ENCODE measurements at places on chromosomes 2 and 18.

- DNase-seq = no peak
Measured at GRCh38 chr18:30139631-30140287, 902.8 kb downstream of the DSC3 start.

- DNase-seq = no peak
Measured at GRCh38 chr18:10131460-10132395, 217.9 kb downstream of the VAPA start.

- DNase-seq = no peak
Measured at GRCh38 chr18:35283923-35284794, 5.9 kb downstream of the ZSCAN30 start.

GRCh38 chr18:48734460-48734859, 195.6 kb downstream of the CTIF start:
- no peak for DNase-seq

GRCh38 chr18:79399275-79400081, 3.7 kb downstream of the NFATC1 start:
- no peak for DNase-seq

- no peak for DNase-seq
Measured at GRCh38 chr2:37647971-37648330, 23.5 kb downstream of the CDC42EP3 start.

DNA sequence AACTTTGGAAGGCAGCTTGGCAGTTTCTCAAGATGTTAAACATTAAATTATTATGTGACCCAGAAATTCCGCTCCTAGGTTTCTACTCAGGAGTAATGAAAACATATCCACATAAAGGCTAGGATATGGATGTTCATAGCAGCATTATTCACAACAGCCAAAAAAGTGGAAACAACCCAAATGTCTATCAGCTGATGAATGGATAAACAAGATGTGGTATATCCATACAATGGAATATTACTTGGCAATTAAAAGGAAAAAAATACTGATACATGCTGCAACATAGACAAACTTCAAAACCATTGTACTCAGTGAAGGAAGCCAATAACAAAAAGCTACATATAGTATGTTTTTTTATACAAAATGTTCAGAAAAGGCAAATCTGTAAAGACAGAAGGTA, 12.4 kb upstream of the FAM228A start:
- DNase-seq = no peak

DNA sequence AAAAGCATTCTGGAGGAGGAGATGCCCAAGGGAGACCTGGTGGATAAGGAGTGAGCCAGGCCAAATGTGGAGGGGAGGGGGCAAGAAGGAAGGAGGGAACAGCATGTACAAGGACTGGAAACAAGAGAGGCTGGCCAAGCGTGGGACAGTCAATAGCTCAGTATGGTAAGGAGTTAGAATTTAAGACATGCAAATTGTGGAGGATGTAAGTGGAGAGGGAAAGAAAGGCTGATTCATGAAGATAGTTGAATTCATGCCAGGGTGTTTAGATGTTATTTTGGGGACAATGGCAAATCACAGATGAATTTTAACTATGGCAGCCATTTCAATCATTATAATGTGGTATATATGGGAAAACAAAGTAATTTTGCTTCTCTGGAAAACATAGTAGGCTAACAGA, 462.3 kb downstream of the MEIS1 start:
- no peak for DNase-seq

DNA sequence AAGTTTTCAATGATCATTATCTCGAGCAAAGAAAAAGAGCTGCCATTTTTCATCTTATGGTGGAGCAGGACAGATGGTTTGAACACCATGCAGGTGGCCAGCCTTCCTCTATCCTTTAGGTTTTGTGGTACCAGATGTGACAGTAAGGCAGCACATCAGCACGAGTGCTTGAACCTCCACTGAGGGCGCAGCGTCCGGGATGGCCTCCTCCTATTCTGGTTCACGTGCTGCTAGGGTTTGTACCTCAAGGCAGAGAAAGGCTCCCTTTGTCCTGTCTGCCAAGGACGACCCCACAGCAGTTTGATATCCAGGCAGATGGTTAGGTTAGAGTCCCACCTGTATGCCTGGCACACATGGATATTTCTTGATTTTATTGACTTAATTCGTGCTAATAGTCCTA, 50.2 kb downstream of the DCDC2C start:
- no peak for DNase-seq

DNA sequence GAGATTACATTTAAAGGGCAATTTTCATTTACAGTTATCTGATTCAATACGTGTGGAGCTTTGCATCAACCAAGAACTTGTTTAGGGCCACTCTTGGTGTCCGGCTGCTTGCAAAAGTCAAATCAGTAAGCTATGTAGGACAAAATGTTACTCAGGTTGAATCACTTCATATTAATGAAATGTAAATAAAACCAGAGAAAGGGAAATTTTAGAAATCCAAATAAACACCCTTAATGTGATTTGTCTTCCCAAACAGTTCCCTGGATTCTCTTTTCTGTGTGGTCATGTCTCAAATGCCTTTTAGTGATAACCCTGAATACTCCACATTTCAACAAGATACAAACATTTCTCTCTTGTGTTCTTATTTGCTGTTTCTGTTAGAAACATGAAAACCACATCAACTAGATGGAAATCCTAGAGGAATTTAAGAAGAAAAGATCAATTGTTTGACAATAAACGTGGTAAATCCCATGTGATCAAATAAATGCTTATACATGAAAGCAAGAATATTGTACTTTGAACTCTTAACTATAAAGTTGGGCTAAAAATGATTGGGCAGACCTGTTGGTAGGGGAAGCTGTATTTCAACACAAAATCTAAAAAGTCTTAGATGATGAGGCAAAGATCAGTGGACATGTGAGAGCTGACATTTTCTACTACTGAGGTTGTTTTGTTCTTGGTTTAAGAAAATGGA, 101.3 kb downstream of the CDC42EP3 start:
- no peak for DNase-seq

DNA sequence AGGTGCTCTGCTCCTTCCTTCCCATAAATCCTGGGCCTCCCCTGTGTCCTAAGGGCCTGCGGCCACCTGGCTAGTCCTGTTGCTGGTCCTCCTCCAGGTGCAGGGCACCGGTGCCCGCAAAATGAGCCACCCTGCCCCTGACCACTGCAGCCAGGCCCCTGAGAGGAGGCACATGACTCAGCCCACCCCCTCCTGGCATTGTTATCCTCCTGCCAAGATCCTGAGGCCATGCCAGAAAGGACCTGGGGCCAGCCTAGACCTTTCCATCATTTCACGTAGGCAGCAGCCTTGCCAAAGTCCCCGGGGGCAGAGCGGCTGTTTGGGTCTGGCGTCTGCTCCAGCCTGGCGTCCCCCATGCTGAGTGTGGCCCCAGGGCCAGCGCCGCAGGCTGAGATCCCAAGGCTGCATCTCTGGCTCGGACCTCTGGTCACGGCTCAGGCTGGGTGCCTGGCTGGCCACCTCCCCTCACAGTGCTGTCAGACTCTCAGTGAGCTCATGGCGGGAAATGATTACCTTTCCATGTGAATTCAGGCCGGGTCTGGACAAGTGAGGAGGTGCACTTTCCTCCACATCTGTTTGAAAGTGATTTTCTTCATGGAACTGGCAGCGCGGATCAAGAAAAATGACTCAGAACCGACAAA, 81.0 kb downstream of the NDUFA10 start:
- no peak for DNase-seq

GRCh38 chr2:232338759-232339106, 39.8 kb upstream of the ALPP start:
- DNase-seq = no peak

DNA sequence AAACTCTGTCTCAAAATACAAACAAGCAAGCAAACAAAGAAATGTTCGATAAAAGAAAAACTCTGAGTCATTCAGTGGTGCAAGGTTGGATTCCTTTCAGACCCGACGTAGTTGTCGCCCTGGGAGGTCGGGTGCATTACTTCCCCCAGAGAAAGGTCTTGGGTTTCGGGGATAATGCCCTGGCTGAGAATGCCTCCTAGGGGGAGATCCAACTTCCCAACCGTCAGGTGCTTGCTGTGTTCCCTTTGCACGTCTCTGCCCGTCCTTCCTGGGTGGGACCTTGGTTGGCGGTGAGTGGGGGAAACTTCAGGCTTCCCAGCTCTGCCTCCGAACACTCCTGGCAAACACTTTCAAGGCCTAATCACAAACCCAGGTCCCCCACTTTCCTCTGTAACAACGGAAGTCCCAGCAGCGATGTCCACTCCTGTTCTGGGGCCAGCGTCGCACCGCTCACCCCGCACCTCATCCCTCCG, 609 bp downstream of the TPGS2 start:
- no peak for DNase-seq

- no peak for DNase-seq
Measured at GRCh38 chr2:134391751-134392160, 137.9 kb downstream of the MGAT5 start.

- no peak for DNase-seq
Measured at GRCh38 chr18:7479756-7480155, 87.4 kb upstream of the PTPRM start.

- no peak for DNase-seq
Measured at GRCh38 chr2:71216501-71216900, 10.4 kb downstream of the PAIP2B start.

- DNase-seq = no peak
Measured at GRCh38 chr2:217049956-217050355, 190.1 kb upstream of the TNP1 start.

DNA sequence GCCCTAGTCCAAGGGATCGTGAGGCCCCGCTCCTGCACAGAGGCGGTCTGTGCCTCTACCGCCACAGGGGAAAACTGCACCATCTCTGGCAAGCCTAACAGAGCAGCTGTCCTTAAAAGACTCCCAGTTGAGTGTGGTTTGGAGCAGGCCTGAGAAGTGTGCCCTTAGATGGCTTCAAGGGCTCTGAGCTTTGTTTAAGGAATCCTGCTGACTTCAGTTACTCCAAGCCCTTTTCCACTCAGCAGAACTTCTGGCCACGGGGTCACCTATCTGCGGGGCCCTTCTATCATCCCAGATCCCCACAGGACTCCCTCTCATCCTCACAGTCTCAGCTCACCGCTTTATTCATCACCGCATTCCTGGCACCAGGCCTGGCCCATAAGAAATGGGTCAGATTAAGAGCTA, 131.5 kb downstream of the CCDC74A start:
- DNase-seq = no peak

- DNase-seq = no peak
Measured at GRCh38 chr2:38122344-38122743, 46.4 kb upstream of the CYP1B1 start.

DNA sequence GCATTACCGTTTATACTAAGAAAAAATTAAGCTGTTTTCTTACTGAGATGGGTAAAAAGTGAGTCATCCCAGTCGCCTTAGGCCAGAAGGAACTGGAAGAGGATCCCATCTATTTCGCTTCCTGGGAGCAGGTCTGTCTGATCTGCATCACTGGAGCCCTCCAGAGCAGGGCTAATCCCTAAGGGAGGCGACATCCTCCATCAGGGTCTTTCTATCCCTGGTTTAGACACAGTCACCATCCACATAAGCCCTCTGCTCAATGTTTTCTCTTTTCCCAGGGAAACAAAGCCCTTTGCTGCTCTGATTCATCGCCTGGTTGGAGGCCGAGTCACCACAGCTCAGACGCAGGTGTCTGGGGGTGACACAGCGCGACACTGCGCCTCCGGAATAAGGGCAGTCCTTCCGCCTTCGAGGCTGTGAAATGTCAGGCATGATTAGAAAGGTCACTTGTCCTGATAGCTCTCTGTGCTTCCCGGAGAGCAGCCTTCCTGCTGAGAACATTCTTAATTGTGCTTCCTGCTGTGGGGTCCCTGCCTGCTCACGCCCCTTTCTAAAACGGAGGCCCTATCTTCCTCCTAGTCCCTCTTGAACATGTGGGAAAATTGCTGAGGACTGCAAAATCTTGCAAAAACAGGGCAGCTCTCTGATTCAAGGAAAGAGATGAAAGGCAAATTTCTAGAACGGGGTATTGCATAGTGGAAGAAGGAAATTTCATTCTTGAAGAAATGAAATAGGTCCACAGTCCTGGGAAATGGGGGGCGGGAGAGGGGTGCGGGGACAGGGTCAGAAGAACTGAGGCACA, 56.3 kb downstream of the MARCHF4 start:
- peak; percentile 89 for DNase-seq

DNA sequence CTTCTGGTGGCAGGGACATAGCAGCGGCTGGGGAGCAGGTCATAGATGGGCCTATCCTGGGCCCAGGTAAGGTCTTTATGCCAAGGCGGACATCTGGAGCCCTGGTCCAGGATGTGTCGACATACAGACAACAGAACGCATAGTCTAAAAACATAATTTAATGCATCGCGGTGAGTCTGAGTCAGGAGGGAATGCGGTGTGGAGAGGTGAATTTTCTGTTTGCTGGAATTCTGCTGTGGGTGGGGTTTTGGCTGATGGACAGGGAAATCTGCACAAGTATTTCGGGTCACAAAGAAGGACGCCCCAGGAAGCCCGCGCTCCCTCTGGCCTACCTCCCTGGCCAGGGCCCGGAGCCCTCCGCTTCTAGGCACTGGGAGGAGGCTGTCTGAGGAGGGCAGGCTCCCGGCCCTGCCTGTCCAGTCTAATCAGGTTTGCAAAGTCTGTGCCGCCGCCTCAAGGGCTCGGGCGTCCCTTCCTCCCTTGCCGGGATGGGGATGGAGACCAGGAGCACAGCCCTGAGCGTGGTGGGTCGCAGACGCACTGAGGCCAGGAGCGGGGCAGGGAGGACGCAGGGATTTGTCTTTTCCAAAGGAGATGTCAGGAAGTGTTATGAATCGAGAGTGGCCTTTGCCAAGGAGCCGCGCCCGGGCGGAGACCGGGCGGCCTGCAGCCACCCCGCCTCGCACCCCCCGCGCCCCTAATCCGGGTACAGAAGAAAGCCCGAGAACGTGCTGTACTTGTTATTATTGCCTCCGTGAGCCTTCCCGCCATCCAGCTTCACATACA, 2.3 kb downstream of the C1QL2 start:
- DNase-seq = no peak

GRCh38 chr2:212922701-212923100, 228.7 kb downstream of the IKZF2 start:
- no peak for DNase-seq

DNA sequence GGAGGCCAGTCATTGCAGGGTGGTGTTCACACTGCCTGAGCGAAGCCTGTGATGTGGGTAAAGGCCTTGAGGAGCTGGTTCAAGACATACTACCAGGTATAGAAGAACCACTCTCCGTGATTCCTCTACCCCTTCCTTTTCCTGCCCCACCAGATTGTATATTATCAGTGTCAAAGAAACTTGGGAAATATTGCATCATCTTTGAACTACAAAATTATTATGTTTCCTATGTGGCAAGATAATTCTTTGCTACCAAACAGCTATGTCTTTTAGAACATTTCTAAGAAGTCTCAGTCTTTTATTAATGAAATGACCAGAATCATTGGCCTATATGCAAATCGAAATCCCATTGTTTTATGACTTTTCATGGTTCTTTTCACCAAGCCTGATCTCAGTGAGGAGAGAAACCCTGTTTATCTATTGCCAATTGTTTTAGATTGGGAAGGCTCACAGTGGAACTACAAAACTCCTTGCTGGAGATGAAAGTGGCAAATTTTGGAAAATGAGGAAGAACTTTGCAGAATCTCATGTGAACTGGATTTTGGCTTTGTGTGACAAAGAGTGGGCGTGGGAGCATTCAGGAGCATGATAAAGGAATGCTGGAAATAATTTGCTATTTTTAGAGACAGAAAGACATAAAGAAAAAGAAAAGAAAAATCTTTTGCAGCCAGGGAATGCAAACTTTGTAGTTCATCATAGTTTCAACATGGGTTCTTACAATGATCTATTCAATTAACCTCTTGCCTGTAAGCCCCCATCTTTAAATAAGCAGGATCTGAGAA, 286.9 kb downstream of the INSIG2 start:
- no peak for DNase-seq

All from Caki2 (cell line).